Activated naive CD8-positive, alpha-beta T cell treated with anti-CD3 and anti-CD28 coated beads, Interleukin-2, amount 50 U/mL, for 24 hours (primary cell): ENCODE measurements at places on chromosomes 1 and 21.

- H3K4me3 ChIP-seq = no peak overlapping the region
- no peaks in the 10 kb centered on the region for H3K27me3 ChIP-seq
- no peaks in the 10 kb centered on the region for H3K36me3 ChIP-seq
- no peak for DNase-seq
Observed at GRCh38 chr1:4308806-4309205, 345.6 kb upstream of the AJAP1 start.

- no peak overlapping the region for H3K4me3 ChIP-seq
- peaks cover 2% of the 10 kb centered on the region for H3K27me3 ChIP-seq
- no peak for DNase-seq
- H3K27ac ChIP-seq = no peak overlapping the region
- H3K4me1 ChIP-seq = no peaks in the 10 kb centered on the region
Observed at GRCh38 chr1:185929776-185930175, 195.6 kb downstream of the HMCN1 start.

GRCh38 chr1:46094471-46095005, 37.9 kb downstream of the PIK3R3 start:
- peaks cover 4% of the 10 kb centered on the region for H3K27me3 ChIP-seq
- H3K4me3 ChIP-seq = no peak overlapping the region
- no peaks in the 10 kb centered on the region for H3K36me3 ChIP-seq
- peaks cover 17% of the 10 kb centered on the region for H3K4me1 ChIP-seq

- H3K36me3 ChIP-seq = no peaks in the 10 kb centered on the region
- DNase-seq = no peak
- H3K4me3 ChIP-seq = no peak overlapping the region
- no peak overlapping the region for H3K27ac ChIP-seq
- peaks cover 7% of the 10 kb centered on the region for H3K4me1 ChIP-seq
Observed at GRCh38 chr1:232754930-232755329, 50.3 kb upstream of the MAP10 start.

GRCh38 chr1:14653461-14653960, 55.0 kb downstream of the KAZN start:
- H3K4me1 ChIP-seq = no peaks in the 10 kb centered on the region
- H3K36me3 ChIP-seq = no peaks in the 10 kb centered on the region
- H3K27ac ChIP-seq = no peak overlapping the region
- H3K27me3 ChIP-seq = peaks cover 5% of the 10 kb centered on the region

DNA sequence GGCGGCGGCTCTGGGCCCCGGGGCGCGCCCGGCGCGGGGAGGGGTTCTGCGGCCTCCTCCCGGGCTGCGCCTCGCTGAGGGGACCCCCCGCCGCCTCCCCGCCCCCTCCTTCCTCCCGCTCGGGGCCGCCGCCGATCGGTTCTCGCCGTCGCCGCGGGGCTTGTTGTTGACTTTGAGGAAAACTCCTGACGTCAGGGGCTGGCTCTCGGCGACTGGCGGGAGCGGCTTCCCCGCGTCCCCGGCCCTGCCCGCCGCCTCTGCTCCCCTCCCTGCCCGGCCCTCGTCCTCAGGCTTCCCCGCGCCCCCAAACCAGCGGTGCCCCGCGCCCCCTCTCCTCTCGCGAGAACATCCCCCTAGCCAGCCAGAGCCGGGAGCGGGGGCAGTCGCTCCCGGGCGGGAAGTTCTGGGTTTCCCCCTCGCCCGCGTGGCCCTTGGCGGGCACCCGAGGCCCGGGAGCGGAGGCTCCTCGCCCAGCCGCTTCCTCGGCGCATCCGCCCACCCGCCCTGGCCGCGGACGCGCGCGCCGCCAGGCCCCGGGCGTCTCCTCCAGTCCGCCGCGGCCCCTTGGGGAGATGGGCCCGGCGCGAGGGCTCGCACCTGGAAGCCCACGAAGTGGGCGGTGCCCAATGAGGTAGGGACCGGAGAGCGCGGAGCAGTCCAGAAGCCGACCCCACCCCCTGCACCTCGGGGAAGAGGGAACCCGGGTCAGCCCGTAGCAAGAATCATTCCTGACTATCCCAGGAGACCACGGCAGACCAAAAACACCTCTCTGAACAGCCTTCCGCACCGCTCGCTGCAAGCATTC, 611 bp upstream of the AKT3 start:
- peaks cover 39% of the 10 kb centered on the region for H3K4me1 ChIP-seq
- H3K27me3 ChIP-seq = no peaks in the 10 kb centered on the region
- H3K27ac ChIP-seq = peak overlapping the region; percentile 96
- H3K36me3 ChIP-seq = no peaks in the 10 kb centered on the region
- DNase-seq = peak; percentile 84

GRCh38 chr1:24263746-24264145, 55.4 kb upstream of the GRHL3 start:
- peaks cover 4% of the 10 kb centered on the region for H3K4me1 ChIP-seq
- H3K27me3 ChIP-seq = peaks cover 6% of the 10 kb centered on the region
- H3K4me3 ChIP-seq = no peak overlapping the region
- DNase-seq = no peak
- H3K36me3 ChIP-seq = no peaks in the 10 kb centered on the region
- H3K27ac ChIP-seq = no peak overlapping the region

GRCh38 chr1:188027613-188028012, 1198.9 kb downstream of the PLA2G4A start:
- DNase-seq = no peak
- H3K4me3 ChIP-seq = no peak overlapping the region
- no peaks in the 10 kb centered on the region for H3K4me1 ChIP-seq
- no peaks in the 10 kb centered on the region for H3K27me3 ChIP-seq
